ENCODE measurements at places on chromosomes 12 and 14. TPM values are rescaled to one million over a fixed set of nuclear protein-coding genes. Genes with fewer than 3 reads are reported as not detected.

ANKRD33 gene
- not detected for total RNA-seq

DAAM1 gene
- total RNA-seq, result 52.5 TPM

RNASE2 gene
- total RNA-seq, result 8.7 TPM

- DNase-seq, result no peak
Observed at GRCh38 chr14:74605531-74606223, 6.4 kb downstream of the LTBP2 start.

DNA sequence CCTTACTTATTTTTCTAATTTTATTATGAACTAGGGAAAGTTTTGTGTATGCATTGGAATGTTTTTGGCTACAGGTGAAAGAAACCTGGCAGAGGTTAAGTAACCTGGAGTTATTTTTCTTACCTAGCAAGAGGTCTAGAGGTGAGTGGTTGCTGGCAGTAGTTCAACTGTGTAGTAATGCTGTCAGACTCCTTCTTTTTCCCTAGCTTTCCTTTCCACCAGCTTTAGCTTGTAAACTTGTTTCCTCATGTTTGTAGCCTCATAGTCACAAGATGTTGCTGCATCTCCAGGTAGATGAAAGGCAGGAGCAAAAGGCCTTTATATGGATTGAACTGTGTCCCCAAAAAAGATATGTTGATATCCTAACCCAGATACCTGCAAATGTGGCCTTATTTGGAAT is 105.1 kb upstream of the AMIGO2 start:
- DNase-seq, result no peak

DNA sequence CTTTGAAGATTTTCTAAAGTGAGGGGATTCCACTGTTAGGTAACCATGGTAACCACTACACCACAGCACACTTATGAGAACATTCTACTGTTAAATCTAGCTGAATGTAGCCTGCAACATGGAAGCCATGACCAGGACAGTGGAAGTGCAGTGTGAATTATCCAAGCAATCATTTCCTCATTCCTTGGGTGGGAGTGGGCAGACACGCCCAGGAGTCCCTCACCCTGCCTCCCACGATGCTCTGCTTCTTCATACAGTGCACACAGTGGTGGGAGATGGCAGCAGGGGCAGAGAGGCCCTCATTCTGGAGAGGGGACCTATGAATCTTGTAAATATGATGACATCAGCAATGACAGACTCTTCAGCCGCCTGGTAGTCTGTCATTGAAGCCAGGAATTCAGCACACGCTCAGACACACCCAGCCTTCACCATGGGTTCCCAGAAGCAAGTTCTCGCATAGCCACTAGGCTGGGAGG is 70.1 kb upstream of the HOXC13 start:
- no peak for DNase-seq

DNA sequence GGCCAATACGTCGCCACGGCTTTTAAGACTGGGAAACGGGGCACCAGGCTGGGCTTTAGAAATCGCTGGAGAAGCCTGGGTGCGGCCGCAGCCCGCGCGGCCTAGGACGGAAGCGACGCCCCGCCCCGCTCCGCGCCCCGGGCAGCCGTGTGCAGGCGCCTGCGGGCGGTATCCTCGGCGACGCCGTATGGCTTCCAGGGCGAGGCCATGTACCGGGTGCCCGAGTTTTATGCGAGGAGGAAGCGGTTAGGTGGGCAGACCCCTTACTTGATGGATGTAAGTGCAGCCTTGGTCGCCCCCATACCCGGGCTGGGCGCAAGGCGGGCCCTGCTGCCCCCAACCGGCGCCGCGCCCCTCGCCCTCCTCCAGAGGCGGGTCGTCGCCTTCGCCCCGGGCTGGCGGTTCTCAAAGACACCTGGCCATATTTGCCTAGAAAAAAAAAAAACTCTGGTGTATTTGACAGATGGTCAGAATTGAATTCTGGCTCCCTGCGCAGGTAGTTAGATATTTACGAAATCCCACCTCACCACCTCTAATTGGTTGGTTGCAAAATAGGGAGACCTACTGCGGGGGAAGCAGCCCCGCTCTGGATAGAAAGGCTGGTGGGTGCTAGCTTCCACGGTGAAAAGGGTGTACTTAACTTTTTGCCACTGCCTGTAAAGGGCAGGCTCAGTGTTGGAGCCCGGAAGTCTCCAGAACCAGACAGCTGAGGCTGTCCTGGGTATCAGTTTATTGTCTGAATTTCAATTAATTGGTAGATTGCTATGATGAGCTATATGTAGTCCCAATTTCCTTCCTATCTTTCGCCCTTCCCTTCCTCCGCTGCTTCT is at the start of gene PPP1R36:
TSS of gene PPP1R36 (plus strand) at position 171 of the 830 bp plus-strand sequence. CDS start at position 208, 37 bp downstream.
- no peak for DNase-seq

- DNase-seq, result no peak
Observed at GRCh38 chr14:75800792-75801191, 139.7 kb downstream of the TTLL5 start.

- DNase-seq, result no peak
Observed at GRCh38 chr12:4530982-4531586, 7.6 kb upstream of the RAD51AP1 start.

DNA sequence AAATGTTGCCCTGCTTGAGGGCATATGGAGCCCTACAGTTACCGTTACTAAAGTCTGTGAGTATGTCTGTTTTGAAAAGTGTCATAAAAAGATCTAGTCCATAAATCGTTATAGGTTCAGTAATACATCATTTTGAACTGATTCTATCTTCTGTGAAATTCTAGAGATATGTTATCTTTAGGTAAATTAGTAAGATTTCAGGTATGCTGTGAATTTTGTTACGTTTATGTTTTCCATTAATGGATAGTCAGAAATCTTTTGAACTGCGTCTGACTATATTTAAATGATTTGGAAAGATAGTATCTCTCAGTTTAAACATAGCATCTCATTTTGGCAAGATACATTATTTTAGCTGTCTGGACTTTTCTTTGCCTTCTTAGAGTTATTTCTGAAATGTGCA is 8.3 kb downstream of the ALG10 start:
- no peak for DNase-seq

DNA sequence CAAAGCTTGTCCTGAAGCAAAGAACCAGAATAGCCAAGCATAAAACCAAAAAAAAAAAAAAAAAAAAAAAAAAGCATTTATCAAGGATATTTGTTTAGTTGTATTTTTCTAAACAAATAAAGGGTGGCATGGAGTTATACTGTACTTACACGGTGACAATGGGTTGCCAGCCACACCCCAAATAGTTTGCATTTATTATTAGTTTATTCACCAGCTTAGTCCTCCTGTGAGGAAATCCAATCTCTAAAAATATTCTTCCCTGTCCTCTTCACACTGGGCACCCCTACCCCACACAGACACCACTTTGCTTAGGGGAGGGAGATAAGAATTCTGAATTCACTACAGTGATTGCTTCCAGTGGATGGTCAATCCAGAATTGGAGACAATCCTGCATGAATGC is 18.9 kb downstream of the PLEKHG7 start:
- no peak for DNase-seq

GRCh38 chr12:57150400-57151000 is 3.1 kb upstream of the LRP1-AS start:
- no peak for DNase-seq

All from mesenteric fat pad (tissue), 1 donor.